ENCODE measurements at places on chromosomes 2 and 18. TPM values are rescaled to one million over a fixed set of nuclear protein-coding genes. Genes with fewer than 3 reads are reported as not detected.

The SPP2 gene
- total RNA-seq = not detected

The IGFBP2 gene
- 0.83 TPM for total RNA-seq

The RRM2 gene
- 546 TPM for total RNA-seq

The ERBB4 gene
- not detected for total RNA-seq

The BBS5 gene
- 1.1 TPM for total RNA-seq

The ASB18 gene
- not detected for total RNA-seq

DNA sequence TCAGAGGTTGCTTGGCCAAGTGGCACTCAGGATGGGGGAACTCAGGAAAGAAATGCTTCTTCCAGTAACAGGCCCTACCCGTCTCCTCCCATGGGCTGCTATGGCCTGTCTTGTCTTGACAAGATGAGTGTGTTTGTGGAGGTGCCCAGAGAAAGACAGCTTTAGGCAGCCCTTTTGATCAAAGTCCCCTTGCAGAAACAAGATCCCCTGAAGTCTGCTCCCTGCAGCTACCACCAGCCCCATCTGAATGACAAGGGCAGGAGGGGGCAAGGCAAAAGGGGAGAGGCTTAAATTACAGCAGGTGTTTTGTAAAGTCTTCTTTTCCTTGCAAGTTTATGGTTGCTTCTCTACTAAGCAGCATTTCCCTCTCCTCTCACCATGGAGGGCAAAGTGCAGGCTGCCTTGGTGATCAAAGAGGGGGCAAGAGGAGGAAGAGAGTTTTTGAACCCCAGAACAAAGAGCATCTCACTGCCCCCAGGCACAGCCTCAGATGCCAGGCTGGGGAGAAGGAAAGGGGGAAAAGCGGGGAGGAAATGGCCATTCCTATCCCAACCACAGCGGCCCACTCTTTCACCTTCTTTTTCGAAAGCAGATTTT lies 6.7 kb downstream of the EVA1A start:
- H3K4me3 ChIP-seq = no peak overlapping the region
- no peak for DNase-seq
- H3K36me3 ChIP-seq = no peaks in the 10 kb centered on the region
- no peaks in the 10 kb centered on the region for H3K4me1 ChIP-seq
- H3K27ac ChIP-seq = no peak overlapping the region
- peaks cover 20% of the 10 kb centered on the region for H3K27me3 ChIP-seq

- peaks cover 2% of the 10 kb centered on the region for H3K27me3 ChIP-seq
- H3K4me1 ChIP-seq = peaks cover 54% of the 10 kb centered on the region
Observed at GRCh38 chr18:12376034-12376753, 833 bp downstream of the AFG3L2 start.

DNA sequence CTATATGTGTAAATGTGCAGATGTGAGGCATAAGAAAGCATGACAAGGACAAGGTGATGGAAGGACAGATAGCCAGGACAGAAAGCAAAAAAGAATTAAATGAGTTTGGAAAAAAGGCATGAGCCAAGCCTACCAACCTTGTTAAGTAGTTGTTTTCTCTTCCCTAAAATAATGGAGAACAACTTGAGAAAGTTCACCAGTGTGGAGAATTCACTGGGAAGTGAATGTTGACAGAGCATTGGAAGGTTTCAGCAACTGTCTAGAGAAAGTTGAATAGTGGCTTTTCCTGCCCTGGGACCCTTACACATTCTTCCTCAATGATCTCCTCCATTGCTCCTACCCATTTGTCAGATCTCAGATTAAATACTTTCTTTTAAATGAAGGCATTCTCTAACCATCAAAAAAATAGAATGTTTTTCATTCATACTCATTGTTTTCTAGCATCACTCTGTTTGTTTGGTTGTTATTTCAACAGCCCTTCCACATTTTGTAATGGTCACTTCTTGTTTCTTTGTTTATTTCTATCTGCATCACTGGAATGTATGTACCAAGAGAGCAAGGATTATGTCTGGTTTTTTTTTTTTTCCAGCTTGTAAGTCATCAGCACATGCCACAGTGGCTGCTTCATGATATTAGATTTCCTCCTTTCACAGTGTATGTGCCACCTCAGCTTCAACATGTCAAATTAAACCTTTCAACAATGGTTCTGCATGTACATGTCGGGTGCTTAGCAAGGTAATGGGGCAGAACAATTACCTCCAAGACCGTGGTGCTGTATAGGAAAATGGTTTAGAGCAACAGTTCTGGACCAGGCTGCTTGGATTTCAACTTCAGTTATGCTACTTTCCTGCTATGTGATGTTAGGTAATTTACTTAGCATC lies 586.0 kb upstream of the VRK2 start:
- H3K27me3 ChIP-seq = no peaks in the 10 kb centered on the region
- no peaks in the 10 kb centered on the region for H3K36me3 ChIP-seq
- no peaks in the 10 kb centered on the region for H3K4me1 ChIP-seq
- H3K4me3 ChIP-seq = no peak overlapping the region

DNA sequence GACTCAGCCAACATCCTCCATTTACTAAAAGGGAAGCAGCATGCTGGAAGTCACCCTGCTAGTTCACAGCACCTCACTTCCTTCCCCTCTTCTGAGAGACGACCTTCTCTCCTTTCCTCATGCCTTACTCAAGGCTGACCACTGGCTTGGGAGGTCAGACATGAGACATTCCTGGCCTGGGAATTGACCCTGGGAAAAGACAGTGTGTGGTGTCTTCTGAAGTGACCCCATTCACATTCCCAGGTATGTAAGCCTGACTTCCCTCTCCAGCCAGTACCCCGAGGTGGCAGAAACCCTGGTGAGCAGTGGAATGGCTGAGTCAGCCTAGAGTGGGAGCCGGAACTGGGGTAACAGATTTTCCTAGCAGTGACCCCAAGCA lies 92.4 kb downstream of the PLB1 start:
- H3K4me3 ChIP-seq = no peak overlapping the region
- no peaks in the 10 kb centered on the region for H3K27me3 ChIP-seq
- H3K27ac ChIP-seq = no peak overlapping the region
- peaks cover 53% of the 10 kb centered on the region for H3K4me1 ChIP-seq
- no peak for DNase-seq
- peaks cover 15% of the 10 kb centered on the region for H3K36me3 ChIP-seq

- DNase-seq = no peak
- H3K4me3 ChIP-seq = no peak overlapping the region
- H3K36me3 ChIP-seq = no peaks in the 10 kb centered on the region
- H3K27me3 ChIP-seq = peaks cover 5% of the 10 kb centered on the region
- H3K27ac ChIP-seq = no peak overlapping the region
- peaks cover 7% of the 10 kb centered on the region for H3K4me1 ChIP-seq
Observed at GRCh38 chr2:236875906-236876505, 209.7 kb upstream of the COPS8 start.

- H3K27me3 ChIP-seq = no peaks in the 10 kb centered on the region
- no peaks in the 10 kb centered on the region for H3K4me1 ChIP-seq
- H3K4me3 ChIP-seq = no peak overlapping the region
- H3K36me3 ChIP-seq = peaks cover 81% of the 10 kb centered on the region
Observed at GRCh38 chr2:119960821-119961220, 52.1 kb upstream of the EPB41L5 start.

DNA sequence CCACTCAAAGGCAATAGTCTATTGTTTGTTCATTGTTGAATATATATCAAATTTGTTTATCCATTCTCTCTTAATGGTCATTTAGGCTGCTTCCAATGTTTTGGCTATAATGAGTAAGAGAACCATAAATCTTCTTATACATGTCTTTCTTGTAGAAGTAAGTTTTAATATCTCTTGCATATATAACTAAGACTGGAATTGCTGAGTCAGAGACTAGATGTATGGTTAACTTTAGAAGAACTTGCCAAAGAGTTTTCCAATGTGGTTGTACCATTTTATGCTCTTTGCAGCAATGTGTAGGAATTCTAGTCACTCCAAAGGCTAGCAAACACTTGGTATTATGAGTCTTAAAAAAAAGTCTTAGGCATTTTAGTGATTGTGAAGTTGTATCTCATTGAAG lies 610.0 kb upstream of the GCFC2 start:
- H3K27me3 ChIP-seq = no peaks in the 10 kb centered on the region
- no peaks in the 10 kb centered on the region for H3K4me1 ChIP-seq
- H3K36me3 ChIP-seq = no peaks in the 10 kb centered on the region
- DNase-seq = no peak

DNA sequence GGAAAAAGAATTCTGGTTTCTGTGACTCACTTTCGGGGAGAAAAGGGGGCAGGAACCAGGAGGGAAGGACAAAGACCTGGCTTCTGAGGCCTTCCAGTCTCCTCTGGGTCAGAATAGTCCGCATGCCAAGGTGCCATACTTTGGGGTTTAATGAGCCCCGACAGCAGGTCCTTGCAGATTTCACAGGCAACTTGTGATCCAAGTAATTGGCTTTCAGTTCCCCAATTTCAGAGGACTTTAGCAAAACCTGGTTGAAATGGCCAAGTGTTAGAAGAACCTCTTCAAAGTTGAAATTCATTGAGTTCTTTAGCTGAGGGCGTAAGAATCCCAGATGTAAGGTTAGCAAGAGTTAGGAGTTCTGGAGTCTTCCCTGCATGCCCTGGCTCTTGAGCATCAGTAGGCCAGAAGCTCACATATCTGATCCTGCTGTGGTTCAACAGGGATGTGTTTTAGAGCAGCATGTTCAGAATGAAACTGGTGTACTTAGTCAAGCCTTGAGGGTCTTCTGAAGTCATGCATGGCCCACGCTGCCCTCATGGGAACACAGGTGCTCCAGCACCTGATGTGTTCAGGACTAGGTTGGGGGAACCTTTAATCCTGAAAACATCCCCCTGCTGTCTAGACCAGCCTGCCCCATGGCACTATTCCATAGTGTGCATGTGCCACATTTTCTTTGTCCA lies 143.0 kb downstream of the NUP35 start:
- no peak for DNase-seq
- no peaks in the 10 kb centered on the region for H3K36me3 ChIP-seq
- no peak overlapping the region for H3K27ac ChIP-seq

DNA sequence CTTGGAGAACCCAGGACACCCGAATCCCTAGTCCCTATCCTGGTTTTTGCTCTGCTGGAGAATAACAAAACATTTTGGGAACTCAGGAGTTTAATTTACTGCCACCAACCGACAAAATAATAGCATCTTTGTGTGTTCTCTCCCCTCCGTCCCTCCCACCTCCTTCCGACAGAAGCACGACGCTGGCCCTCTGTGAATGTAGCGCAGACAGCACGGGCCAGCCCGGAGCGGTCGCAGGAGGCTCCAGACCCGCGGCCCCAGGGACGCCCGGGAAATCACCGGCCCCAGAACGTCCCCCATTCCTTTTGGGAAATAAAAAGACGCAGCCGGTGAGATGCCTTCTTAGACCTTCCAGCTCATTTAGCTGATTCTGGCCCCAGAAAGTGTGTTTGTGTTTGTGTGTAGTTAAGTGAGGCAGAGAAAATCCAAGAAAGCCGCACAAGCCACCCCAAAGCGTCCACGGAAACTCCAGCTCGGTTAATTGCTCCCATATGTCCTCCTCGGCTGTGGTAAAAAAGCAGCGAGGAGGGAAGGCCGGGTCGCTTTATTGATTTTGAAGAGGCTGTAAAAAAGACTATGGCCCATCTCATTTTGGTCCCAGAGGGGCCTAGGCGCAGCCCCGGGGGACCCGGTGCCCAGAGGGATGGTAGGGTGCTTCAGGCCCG lies 577 bp upstream of the TANC1 start:
- H3K36me3 ChIP-seq = no peaks in the 10 kb centered on the region
- H3K27ac ChIP-seq = no peak overlapping the region
- peaks cover 74% of the 10 kb centered on the region for H3K27me3 ChIP-seq
- peaks cover 18% of the 10 kb centered on the region for H3K4me1 ChIP-seq
- H3K4me3 ChIP-seq = peak overlapping the region; percentile 40

DNA sequence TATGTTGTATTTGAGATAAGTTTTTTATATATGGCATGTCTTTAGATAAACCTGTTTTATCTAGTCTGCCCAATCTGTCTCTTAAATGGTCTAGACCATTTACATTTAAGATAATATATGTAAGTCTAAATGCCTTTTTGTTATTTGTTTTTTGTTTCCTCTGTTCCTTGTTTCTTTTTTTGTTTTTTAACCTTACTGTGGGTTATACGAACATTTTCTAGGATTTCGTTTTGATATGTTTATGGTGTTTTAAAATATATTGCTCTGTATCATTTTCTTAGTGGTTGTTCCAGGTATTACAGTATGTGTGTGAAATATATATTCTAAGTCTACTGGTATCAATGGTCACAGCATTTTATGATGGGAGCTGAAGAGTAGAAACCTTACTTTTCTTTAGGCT lies 13.3 kb downstream of the BCL2L11 start:
- no peak overlapping the region for H3K27ac ChIP-seq
- no peaks in the 10 kb centered on the region for H3K4me1 ChIP-seq
- H3K4me3 ChIP-seq = no peak overlapping the region
- H3K36me3 ChIP-seq = peaks cover 28% of the 10 kb centered on the region
- peaks cover 6% of the 10 kb centered on the region for H3K27me3 ChIP-seq

DNA sequence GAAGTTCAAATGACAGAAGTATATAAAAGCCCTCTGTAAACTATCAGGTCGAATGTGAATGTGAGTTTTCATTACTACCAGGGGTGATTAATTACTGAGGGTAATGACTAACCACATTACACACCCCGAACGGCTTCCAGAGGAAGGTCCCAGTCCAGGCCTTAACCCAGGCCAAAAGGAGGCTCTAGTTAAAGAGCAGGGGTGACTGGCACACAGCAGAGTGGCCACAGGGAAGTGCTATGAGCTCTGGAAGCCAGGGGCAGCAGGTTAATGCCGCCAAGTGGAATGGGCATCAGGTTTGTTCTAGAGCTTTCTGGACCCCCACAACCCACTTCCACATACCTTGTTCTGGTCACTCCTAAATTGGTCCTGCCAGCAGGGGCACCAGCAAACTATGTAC lies 87.7 kb downstream of the BCL11A start:
- no peaks in the 10 kb centered on the region for H3K36me3 ChIP-seq
- H3K4me3 ChIP-seq = no peak overlapping the region
- H3K27me3 ChIP-seq = peaks cover 3% of the 10 kb centered on the region
- no peaks in the 10 kb centered on the region for H3K4me1 ChIP-seq
- no peak for DNase-seq

- no peaks in the 10 kb centered on the region for H3K4me1 ChIP-seq
- no peak overlapping the region for H3K4me3 ChIP-seq
- H3K36me3 ChIP-seq = peaks cover 6% of the 10 kb centered on the region
- no peaks in the 10 kb centered on the region for H3K27me3 ChIP-seq
Observed at GRCh38 chr2:148906124-148906523, 31.1 kb downstream of the KIF5C start.

GRCh38 chr18:37084912-37085311 lies 256.0 kb downstream of the KIAA1328 start:
- no peaks in the 10 kb centered on the region for H3K36me3 ChIP-seq
- no peaks in the 10 kb centered on the region for H3K4me1 ChIP-seq
- H3K4me3 ChIP-seq = no peak overlapping the region
- DNase-seq = no peak
- H3K27ac ChIP-seq = no peak overlapping the region
- no peaks in the 10 kb centered on the region for H3K27me3 ChIP-seq

DNA sequence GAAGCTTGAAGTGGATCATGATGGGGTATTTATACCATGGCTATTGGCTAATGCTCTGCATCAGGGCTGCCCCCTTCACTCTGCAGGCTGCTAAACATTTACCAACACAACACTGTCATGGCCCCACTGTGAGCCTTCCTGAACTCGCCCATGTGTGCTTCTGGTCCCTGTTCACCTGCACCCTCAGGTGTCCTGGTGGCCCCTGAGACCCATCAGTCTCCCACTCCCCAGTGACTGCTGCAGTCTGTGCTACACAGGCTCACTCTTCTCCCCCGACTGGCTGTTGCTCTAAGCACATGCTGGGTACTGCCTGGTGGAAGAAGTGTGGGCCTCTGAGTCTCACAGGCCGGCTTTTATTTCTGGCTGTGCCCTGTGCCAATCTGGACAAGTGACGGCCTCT lies 183.0 kb upstream of the HS6ST1 start:
- H3K4me3 ChIP-seq = no peak overlapping the region
- no peaks in the 10 kb centered on the region for H3K36me3 ChIP-seq
- no peaks in the 10 kb centered on the region for H3K27me3 ChIP-seq
- no peaks in the 10 kb centered on the region for H3K4me1 ChIP-seq
- H3K27ac ChIP-seq = no peak overlapping the region
- no peak for DNase-seq

- no peaks in the 10 kb centered on the region for H3K27me3 ChIP-seq
- H3K27ac ChIP-seq = no peak overlapping the region
- no peak overlapping the region for H3K4me3 ChIP-seq
- H3K4me1 ChIP-seq = peaks cover 9% of the 10 kb centered on the region
Observed at GRCh38 chr2:10686176-10686730, 3.5 kb downstream of the NOL10 start.
